ENCODE measurements at places on chromosomes 1 and 21. TPM values are rescaled to one million over a fixed set of nuclear protein-coding genes. Genes with fewer than 3 reads are reported as not detected.

Gene LCE5A
- not detected for total RNA-seq

DNA sequence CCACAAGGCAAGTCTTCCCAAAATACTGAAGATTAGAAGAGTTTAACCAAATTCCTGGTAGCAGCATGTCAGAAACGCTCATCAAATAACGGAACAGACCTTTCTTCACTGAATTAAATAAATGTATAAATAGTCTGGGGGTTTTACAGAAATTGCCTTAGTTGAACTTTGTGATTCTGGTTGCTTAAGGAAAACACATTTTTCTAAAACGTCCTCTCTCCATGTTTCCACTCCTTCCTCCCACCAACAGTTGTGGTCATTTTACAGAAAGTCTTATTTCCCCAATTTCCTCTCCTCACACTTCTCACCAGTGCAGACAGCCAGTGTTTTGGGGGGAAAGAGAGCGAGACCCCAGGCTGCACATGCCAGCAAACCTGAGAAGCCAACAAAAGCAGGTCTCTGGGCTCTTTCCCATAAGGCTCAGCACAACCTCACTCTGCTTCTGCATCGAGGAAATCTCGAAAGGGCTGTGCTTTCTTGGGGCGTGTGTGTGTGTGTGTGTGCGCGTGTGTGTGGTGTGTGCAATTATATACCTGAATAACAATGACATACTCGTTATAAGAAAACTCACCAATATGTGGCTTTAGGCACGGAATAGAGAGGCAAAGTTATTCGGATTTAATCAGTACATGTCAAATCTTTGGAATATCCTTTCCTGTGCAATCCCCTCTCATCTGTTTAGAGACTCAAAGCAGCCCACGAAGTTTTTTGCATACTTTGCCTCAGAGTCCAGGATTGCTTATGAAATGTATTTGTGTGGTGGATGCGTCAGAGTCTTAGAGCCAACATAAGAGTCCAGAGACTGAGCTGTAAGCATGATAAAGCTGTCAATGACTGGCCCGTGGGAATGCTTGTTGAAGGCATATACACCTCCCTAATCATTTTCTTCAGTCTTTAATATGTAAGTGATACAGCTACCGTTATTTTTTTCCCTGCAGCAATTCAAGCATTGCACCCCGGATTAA, 2.0 kb downstream of the KCNJ15 start:
- DNase-seq, result no peak
- H3K36me3 ChIP-seq, result no peaks in the 10 kb centered on the region
- H3K4me3 ChIP-seq, result no peak overlapping the region
- H3K27ac ChIP-seq, result no peak overlapping the region
- H3K4me1 ChIP-seq, result no peaks in the 10 kb centered on the region
- H3K27me3 ChIP-seq, result peaks cover 17% of the 10 kb centered on the region

Gene KLHDC8A
- not detected for total RNA-seq

- peaks cover 23% of the 10 kb centered on the region for H3K27me3 ChIP-seq
- peaks cover 11% of the 10 kb centered on the region for H3K4me1 ChIP-seq
- DNase-seq, result no peak
- H3K4me3 ChIP-seq, result no peak overlapping the region
- H3K27ac ChIP-seq, result no peak overlapping the region
- H3K36me3 ChIP-seq, result peaks cover 13% of the 10 kb centered on the region
These were observed 58.2 kb downstream of the TNFSF4 start for GRCh38 chr1:173148971-173149370.

- no peak overlapping the region for H3K4me3 ChIP-seq
- H3K36me3 ChIP-seq, result peaks cover 12% of the 10 kb centered on the region
- no peak for DNase-seq
These were observed 10.9 kb downstream of the LRP8 start for GRCh38 chr1:53316766-53317581.

GRCh38 chr1:14443164-14443787, 155.2 kb upstream of the KAZN start:
- H3K4me1 ChIP-seq, result no peaks in the 10 kb centered on the region
- H3K27ac ChIP-seq, result no peak overlapping the region
- H3K27me3 ChIP-seq, result no peaks in the 10 kb centered on the region
- H3K36me3 ChIP-seq, result no peaks in the 10 kb centered on the region

- H3K27ac ChIP-seq, result peak overlapping the region; percentile 87
- H3K36me3 ChIP-seq, result peaks cover 2% of the 10 kb centered on the region
- H3K27me3 ChIP-seq, result peaks cover 23% of the 10 kb centered on the region
- H3K4me1 ChIP-seq, result peaks cover 36% of the 10 kb centered on the region
- H3K4me3 ChIP-seq, result no peak overlapping the region
- peak; percentile 41 for DNase-seq
These were observed 161.9 kb upstream of the COL6A1 start for GRCh38 chr21:45819478-45820170.

Gene ZBED6
- total RNA-seq, result 21.1 TPM

GRCh38 chr1:116908820-116909511, 750 bp upstream of the PTGFRN start:
- H3K4me3 ChIP-seq, result peak overlapping the region; percentile 47
- no peaks in the 10 kb centered on the region for H3K36me3 ChIP-seq
- H3K27me3 ChIP-seq, result peaks cover 22% of the 10 kb centered on the region
- no peak for DNase-seq
- peaks cover 2% of the 10 kb centered on the region for H3K4me1 ChIP-seq

DNA sequence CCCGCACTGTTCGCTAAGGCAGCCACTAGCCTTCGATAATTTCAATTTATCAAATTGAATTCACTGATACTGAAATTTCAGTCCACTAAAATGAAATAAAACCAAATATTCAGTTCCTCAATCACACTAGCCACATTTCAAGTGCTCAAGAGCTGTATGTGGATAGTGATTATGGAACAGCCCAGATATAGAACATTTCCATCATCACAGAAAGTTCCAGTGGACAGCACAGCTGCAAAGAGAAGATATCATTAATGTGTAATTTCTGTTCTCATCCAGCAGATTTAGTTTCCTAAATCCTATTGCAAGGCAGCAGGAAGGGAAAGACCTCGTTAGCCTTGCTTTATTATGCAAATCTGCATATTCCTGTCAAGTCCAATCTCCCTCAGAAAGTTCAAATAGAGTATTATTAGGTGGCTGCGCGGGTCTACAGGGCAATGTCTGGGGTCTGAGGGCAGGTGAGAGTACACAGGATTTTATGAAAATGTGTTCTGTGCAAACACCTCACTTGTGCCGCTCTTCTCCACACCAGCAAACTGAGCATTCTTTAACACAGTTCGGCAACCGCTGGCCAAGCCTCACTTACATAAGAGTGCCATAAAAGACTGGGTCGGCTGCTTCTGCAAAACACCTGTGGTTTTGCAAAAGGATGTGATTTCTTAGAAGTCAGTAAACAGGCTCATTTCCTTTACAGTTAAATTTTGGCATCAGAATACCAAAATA, 22.4 kb downstream of the CAPZB start:
- peak overlapping the region; percentile 88 for H3K27ac ChIP-seq
- DNase-seq, result peak; percentile 91
- peak overlapping the region; percentile 53 for H3K4me3 ChIP-seq
- peaks cover 33% of the 10 kb centered on the region for H3K36me3 ChIP-seq
- H3K27me3 ChIP-seq, result no peaks in the 10 kb centered on the region

GRCh38 chr1:34709547-34709946, 45.3 kb upstream of the GJB5 start:
- H3K4me3 ChIP-seq, result no peak overlapping the region
- no peaks in the 10 kb centered on the region for H3K4me1 ChIP-seq
- no peak overlapping the region for H3K27ac ChIP-seq
- H3K36me3 ChIP-seq, result no peaks in the 10 kb centered on the region
- DNase-seq, result no peak

Gene UTS2
- 0.73 TPM for total RNA-seq

- H3K4me3 ChIP-seq, result no peak overlapping the region
- peaks cover 27% of the 10 kb centered on the region for H3K4me1 ChIP-seq
- peaks cover 1% of the 10 kb centered on the region for H3K36me3 ChIP-seq
- no peaks in the 10 kb centered on the region for H3K27me3 ChIP-seq
These were observed 38.7 kb upstream of the TNFRSF1B start for GRCh38 chr1:12128120-12128519.

DNA sequence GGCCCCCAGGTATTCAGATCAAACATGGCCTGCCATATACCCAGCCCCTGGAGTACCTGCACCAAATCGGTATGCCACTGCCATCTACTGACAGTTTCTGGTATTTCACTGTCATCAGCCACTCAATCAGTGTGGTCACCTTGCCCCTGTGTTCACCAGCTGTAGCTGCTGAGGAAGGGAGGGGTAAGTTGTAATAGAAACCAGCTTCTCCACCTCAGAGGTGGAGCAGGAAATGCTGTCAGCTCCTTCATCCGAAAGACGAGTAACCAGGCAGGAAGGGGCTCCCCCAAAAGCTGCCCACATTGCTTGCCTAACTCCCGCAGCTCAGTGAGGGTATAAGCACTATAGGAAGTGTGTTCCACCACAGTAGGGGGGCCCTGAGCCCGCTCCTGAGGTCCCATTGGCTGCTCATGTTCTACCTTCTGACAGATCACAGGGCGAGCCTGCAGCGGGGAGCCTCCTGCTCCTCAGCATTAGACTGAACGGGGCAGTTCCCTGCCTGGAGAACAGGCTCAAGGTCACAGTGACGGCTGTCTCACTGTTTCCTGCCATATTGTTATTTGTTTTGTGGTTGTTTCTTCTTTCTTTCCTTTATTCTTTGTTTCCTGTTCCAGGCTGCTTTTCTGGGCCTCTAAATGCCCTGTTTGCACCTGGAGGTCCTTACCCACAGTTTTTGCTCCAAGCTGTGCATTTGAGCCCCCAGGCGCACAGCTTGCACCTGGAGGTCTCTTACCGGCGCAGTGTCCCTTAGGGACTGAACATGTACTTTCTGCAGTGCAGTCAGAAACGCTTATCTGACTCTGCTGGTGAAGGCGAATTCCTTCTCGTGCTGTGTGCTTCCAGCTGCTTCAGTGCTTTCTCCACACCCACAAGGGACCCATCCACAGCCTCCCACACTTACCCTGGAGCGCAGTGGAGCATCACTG, 1638.3 kb downstream of the MRPL39 start:
- H3K36me3 ChIP-seq, result no peaks in the 10 kb centered on the region
- no peaks in the 10 kb centered on the region for H3K27me3 ChIP-seq
- DNase-seq, result peak; percentile 90
- peaks cover 22% of the 10 kb centered on the region for H3K4me1 ChIP-seq
- peak overlapping the region; percentile 41 for H3K4me3 ChIP-seq
- H3K27ac ChIP-seq, result peak overlapping the region; percentile 74

GRCh38 chr1:228243093-228243492, 35.2 kb downstream of the OBSCN start:
- no peak for DNase-seq
- H3K4me3 ChIP-seq, result no peak overlapping the region
- H3K4me1 ChIP-seq, result no peaks in the 10 kb centered on the region

GRCh38 chr1:194698908-194699318, 1512.5 kb upstream of the B3GALT2 start:
- no peak overlapping the region for H3K27ac ChIP-seq
- H3K4me3 ChIP-seq, result no peak overlapping the region
- no peaks in the 10 kb centered on the region for H3K36me3 ChIP-seq
- H3K4me1 ChIP-seq, result no peaks in the 10 kb centered on the region

GRCh38 chr1:34060187-34060730, 104.8 kb downstream of the CSMD2 start:
- H3K27me3 ChIP-seq, result no peaks in the 10 kb centered on the region
- no peak overlapping the region for H3K4me3 ChIP-seq
- H3K27ac ChIP-seq, result no peak overlapping the region
- H3K36me3 ChIP-seq, result no peaks in the 10 kb centered on the region
- no peak for DNase-seq

DNA sequence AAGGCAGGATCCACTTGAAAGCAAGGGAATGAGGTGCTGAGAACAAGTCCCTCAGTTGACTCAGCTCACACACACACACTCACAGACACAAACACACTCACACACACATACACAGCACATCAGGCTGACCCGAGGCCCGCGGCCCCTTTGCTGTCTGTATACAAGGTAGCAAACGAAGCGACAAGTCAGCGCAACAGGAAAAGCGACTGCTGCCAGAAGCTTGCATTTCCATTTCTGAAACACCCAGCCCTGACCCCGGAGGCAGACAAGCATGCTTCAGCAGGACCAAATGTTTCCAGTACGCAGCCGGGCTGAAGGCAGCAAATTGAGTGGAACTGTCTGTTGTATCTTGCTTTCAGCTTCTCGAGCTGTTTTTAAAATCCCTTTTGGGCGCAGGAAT, 501.6 kb downstream of the NPHP4 start:
- no peak overlapping the region for H3K27ac ChIP-seq
- H3K27me3 ChIP-seq, result peaks cover 7% of the 10 kb centered on the region
- DNase-seq, result no peak

Gene NUF2
- 64.9 TPM for total RNA-seq

- H3K27ac ChIP-seq, result no peak overlapping the region
- H3K4me1 ChIP-seq, result no peaks in the 10 kb centered on the region
- H3K36me3 ChIP-seq, result no peaks in the 10 kb centered on the region
- H3K27me3 ChIP-seq, result no peaks in the 10 kb centered on the region
- no peak overlapping the region for H3K4me3 ChIP-seq
These were observed 8.5 kb downstream of the TMEM9 start for GRCh38 chr1:201145816-201146215.

Gene MRPL9
- total RNA-seq, result 127 TPM

Gene FCAMR
- total RNA-seq, result not detected

- H3K36me3 ChIP-seq, result peaks cover 2% of the 10 kb centered on the region
- H3K27ac ChIP-seq, result no peak overlapping the region
- no peak overlapping the region for H3K4me3 ChIP-seq
- no peaks in the 10 kb centered on the region for H3K4me1 ChIP-seq
These were observed 23.8 kb upstream of the CENPF start for GRCh38 chr1:214579183-214579582.

Gene ACTA1
- not detected for total RNA-seq

Gene ROR1
- not detected for total RNA-seq

DNA sequence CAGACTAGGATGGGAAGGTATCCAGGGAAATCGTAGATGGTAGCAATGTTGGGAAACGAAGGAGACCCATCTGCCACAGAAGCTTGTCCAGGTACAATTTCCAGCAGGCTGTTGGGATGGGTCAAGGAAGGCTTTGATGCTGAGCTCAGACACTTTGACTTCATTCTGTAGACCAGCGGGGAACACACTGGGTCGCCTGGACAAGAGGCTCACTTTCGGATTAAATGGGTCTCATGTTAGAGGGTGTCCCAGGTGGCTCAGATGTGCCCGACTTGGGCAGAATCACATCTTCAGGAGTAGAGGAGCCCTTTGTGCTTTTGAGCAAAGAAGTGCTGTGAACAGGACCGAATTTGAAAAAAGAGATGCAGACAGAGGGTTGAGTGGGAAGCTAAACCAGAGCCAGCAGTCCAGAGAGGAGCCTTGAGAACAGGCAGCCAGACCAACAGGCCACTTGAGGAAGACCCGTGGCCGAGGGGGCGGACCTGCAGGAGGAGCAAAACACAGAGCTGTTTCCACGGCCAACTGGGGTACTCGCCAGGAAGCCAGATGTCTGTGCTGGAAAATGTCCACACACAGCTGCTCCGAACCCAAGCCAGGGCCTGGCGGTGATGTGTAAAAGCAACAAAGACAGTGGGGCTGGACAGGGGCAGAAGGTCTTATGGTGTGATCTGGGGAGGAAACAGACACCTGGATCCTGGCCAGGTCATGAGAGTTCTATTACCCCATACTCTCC, 146.9 kb downstream of the AJAP1 start:
- no peaks in the 10 kb centered on the region for H3K36me3 ChIP-seq
- no peak for DNase-seq
- H3K4me3 ChIP-seq, result no peak overlapping the region
- no peaks in the 10 kb centered on the region for H3K27me3 ChIP-seq

Gene APOBEC4
- not detected for total RNA-seq

- no peak overlapping the region for H3K27ac ChIP-seq
- DNase-seq, result no peak
These were observed 348.6 kb upstream of the ADGRL4 start for GRCh38 chr1:79355090-79355489.

Measured in activated CD8-positive, alpha-beta memory T cell treated with anti-CD3 and anti-CD28 coated beads, Interleukin-2, amount 10 ng/mL, durations not matched to agents 7 days and 5 days (primary cell).